ENCODE measurements at places on chromosomes 7 and 10.

- no peak for DNase-seq
These were observed 61.5 kb upstream of the GPR22 start for GRCh38 chr7:107408349-107408748.

GRCh38 chr10:7458556-7458955 lies 47.7 kb upstream of the SFMBT2 start:
- peak; percentile 9 for DNase-seq

GRCh38 chr7:21071561-21072501 lies 285.1 kb upstream of the SP8 start:
- no peak for DNase-seq

- DNase-seq = no peak
These were observed 194.1 kb upstream of the LYZL2 start for GRCh38 chr10:30823651-30824050.

DNA sequence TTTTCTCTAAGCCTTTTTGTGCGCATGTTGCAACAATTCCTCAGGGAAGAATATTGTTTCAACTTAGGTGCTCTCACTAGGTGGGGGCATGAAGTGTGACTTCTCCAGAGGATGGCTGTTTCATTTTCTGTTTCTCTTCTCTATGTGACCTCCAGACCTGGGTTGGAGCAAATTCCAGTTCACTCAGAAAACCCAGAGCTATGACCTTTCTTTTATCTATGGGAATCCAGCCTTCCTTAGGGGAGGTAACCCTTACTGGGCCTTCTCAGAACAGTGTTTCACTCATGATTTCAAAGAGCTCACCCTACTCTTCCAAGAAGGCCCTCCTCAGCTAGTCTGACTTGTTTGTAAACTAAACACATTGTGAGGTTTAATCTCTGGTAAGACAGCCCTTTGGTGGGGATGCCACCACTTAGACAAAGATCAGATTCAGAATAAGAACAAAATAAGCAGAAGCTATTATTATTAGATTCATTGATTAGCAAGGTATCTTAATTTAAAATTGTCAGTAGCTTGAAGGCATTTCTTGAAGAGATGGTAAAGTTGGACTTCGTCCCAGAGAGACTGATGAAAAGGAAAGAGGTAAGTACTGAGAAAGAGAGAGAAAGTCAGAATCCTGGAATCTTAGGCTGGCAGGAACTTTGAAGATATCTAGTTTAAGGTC lies 16.6 kb upstream of the TAS2R60 start:
- no peak for DNase-seq

- DNase-seq = no peak
These were observed 784.5 kb upstream of the ZWINT start for GRCh38 chr10:57145548-57145947.

Measured in fibroblast of skin of back (primary cell).